ENCODE measurements at places on chromosomes 6 and 20. TPM values are rescaled to one million over a fixed set of nuclear protein-coding genes. Genes with fewer than 3 reads are reported as not detected.

TGM2 gene
- total RNA-seq, result 7.1 TPM

- no peak for DNase-seq
Observed at GRCh38 chr6:11767458-11767857, 11.1 kb downstream of the ADTRP start.

DNA sequence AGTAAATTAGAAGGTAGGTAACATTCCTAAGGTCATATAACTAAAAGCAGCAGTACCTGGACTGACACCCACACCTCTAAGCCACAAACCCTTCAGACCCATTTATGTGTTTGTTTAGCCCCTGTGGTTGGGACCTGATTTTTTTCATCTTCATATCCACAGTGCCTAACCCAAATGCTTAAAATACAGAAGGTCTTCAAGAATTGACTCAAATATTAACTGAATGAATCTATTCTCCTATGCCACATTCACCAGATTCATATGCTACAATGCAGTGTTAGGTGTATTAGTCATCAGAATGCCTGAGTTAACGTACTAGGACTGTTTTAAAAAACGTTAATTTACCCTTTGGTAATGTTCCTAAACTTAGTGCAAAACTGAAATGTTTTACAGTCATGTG is 124.8 kb downstream of the AHI1 start:
- no peak for DNase-seq

CRISP2 gene
- 0.23 TPM for total RNA-seq

GRCh38 chr20:53037621-53038020 is 65.5 kb downstream of the TSHZ2 start:
- no peak for DNase-seq

PLN gene
- total RNA-seq, result 0.60 TPM

- DNase-seq, result no peak
Observed at GRCh38 chr6:26477426-26477825, 19.7 kb downstream of the BTN2A1 start.

GRCh38 chr6:4170297-4170696 is 34.9 kb upstream of the ECI2 start:
- DNase-seq, result no peak

DNA sequence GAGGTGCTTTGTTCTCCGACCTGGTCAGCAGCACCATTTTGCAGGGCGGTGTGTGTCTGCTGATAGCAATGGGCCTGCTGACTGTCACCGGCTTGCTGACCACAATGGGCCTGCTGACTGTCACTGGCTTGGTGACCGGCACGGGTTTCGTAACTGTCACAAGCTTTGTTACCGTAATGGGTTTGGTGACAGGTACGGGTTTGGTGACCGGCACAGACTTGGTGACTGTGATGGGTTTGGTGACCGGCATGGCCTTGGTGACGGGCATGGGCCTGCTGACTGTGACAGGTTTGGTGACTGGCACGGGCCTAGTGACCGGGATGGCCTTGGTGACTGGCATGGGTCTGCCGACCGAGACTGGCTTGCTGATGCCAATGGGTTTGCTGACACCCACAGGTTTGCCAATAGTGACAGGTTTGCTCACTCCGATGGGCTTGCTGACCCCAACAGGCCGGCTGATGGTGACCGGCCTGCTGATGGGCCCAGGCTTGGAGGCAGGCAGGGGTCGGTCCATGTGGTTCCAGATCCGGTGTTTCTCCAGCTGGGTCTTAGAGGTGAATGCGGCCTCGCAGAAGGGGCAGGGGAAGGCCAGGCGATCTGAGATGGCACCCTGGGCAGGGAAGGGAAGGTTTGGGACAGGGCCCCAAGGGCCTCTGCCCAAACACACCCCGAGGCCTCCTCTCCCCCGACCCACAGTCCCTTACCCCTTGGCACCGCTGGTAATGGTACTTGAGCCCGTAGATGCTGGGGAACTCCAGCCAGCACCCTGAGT is 3.4 kb downstream of the ZNF512B start:
- no peak for DNase-seq

SAPCD1 gene
- total RNA-seq, result 2.8 TPM

MYH7B gene
- not detected for total RNA-seq

GLP1R gene
- not detected for total RNA-seq

- DNase-seq, result no peak
Observed at GRCh38 chr6:34772940-34773339, 15.6 kb downstream of the SNRPC start.

DNA sequence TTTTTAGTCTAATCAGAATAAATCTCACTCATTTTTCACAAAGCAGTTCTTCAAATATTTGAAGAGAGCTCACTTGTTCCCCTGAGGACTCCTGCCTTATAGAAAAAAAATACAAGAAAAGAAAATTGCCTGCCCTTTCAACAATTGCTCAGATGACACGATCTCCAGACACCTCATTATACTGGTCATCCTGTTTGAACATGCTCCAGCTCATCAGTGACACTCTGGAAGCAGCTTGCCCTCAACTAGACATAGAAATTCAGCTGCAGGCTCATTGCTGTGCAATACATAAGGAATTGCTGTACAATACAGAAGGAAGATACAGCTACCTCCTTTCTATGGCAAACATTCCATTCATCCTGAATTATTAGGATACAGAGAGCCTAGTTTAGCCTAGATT is 73.1 kb downstream of the OPN5 start:
- DNase-seq, result no peak

GRCh38 chr20:18705910-18706309 is 107.7 kb upstream of the SCP2D1 start:
- DNase-seq, result no peak

- DNase-seq, result no peak
Observed at GRCh38 chr20:6104493-6105188, 18.2 kb downstream of the FERMT1 start.

DNA sequence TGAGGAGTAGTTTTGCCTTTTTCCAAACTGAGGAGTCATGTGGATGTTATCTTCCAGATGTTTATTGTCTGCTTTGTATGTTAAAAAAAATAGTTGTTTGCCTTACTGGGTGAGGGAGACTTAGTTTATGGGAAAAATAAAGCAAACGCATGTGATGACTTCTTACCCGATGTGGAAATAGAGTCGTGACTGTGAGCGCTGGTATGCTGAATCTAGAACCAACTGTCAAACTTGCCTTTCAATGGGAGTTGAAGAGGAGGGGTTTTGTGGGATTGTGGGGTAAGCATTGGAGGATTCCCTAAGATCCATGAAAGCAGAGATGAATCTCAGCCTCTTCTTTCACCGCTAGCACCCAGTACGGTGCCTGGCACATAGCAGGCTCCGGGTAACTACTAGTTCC is 5.3 kb downstream of the DCBLD1 start:
- DNase-seq, result no peak

DNA sequence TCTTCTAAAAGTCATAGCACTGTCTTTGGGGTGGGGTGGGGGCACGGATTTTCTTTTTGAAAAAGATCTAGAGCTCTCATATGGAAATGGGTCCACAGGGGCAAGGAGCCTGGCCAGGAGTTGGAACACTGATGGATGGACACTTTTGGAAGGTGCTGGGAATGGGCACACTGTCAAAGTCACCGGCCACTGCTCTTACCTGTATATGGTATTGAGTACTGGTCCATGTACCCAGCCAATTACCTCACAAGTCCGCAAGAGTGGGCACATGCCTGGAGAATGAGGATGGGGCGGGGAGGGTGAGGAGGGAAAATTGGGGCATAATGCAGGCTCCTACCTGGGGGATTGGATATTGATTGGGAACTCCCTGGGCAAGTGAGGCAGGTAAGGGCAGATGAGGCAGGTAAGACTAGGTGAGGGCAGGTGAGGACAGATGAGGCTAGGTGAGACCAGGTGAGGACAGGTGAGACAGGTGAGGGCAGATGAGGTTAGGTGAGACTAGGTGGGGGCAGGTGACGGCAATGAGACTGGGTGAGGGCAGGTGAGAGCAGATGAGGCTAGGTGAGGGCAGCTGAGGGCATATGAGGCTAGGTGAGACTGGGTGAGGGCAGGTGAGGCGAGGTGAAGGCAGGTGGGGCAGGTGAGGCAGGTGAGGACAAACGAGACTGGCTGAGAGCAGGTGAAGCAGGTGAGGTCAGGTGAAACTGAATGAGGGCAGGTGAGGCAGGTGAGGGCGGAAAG is 167.9 kb downstream of the NRN1 start:
- no peak for DNase-seq

DNA sequence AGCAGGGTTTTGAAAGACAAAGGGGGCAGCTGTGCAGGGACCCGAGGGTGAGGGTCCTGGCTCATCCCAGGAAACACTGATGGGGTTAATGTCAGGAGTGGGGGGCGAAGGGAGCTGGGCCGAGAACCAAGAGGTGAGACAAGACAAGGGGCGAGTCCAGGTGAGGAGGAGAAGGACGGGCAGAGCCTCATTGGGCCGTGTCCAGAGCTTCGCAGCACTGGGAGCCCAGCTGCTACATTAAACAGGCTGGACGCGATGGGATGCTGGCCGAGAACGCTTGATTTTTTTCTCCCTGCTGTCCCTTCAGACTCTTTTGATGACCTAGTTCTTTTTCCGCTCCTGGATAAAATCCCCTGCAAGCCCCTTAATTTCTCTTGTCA is 172.8 kb upstream of the SNX9 start:
- DNase-seq, result no peak

DNA sequence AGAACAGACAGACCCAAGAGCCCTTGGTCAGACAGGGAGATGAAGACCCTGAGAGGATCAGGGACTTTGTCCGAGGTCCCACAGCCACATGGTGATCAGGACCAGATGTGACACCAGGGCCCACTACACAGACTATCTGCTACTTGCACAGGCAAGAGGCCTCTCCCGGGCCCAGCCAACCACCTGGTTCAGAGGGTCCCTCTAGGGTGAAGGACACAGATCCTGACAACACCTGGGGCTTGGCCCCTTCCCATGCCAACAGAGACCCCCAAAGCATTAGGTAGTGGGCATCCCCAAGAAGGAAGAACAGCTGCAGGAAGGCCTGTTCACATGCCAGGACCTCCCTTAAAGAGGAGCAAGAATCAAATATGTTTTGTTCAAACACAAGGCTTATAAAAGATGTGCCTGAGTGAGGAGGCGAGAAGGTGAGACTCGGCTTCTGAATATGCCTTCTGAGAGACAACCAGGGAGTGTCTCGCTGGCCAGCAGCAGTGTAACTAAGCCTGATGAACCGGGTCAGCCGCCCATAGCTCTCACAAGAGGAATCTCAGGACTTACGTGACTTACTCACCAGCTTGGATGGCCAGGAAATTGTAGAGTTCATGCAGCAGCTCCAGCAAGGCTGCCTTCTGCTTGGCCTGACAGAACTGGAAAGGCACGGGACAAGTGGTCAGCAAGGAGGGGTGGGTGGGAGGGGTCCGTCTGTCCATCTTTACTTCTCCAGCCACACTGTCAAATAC is 5.0 kb downstream of the LEMD2 start:
- no peak for DNase-seq

DNA sequence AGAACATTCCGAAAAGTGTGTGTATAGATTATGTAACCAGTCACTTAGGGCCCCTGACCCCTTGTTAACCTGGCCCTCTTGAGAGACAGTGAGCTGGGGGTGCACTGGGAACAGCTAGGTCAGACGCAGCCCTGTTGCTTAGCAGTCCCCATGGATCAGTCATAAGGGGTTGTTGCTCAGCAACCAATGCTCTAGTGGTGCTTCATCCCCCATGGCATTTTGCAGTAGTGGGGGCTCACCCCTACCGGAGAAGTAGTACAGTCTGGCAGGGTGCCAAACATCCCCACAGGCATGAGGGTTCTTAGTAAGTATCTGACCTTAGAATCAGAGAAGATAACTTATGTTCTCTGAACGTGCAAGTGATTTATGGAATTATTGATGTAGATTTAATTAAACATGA is 12.3 kb downstream of the PKIB start:
- no peak for DNase-seq

GRCh38 chr6:127538750-127539264 is 19.7 kb upstream of the MTCL3 start:
- no peak for DNase-seq

PMEPA1 gene
- 10.0 TPM for total RNA-seq

NINL gene
- 4.4 TPM for total RNA-seq

- no peak for DNase-seq
Observed at GRCh38 chr20:7627734-7628663, 312.3 kb downstream of the HAO1 start.

DNA sequence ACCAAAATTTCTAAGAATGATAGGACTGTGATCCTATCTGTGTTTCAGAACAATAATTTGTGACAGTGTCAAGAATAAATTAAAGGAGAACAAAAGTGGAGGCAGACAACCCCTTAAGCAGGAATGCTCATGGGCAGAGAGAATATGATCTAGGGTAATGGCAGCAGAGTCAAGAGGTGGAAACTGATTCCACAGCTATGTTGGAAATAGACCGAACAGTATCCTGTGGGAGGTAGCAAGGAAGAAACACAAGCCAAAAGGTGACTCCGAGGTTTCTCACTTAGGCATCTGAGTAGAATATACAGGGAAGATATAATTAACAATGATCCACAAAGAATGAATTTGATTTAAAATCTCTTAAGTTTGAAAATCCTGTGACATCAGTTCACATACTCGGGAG is 100.5 kb downstream of the NRSN1 start:
- DNase-seq, result no peak

DNA sequence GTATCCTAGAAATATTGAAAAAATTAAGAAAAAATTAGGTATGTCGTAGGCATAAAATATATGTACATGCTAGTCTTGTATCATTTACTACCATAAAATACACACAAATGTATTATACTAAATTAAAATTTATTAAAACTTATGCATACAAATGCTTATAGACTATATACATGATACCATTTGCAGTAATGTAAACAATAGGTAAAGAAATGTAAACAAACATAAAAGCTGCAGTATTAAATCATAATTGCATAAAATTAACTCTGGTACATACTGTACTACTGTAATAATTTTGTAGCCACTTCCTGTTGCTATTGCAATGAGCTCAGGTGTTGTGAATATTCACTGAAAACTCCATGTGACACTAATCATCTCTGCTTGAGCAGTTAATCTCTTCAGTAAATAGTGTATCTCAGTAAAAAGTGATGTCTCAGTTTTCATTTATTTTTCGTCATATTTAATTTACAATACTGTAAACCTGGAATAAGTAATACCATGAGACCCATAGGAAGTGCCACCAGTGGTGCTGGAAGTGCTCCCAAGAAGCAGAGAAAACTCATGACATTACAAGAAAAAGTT is 29.3 kb downstream of the RALGAPB start:
- DNase-seq, result no peak

DNA sequence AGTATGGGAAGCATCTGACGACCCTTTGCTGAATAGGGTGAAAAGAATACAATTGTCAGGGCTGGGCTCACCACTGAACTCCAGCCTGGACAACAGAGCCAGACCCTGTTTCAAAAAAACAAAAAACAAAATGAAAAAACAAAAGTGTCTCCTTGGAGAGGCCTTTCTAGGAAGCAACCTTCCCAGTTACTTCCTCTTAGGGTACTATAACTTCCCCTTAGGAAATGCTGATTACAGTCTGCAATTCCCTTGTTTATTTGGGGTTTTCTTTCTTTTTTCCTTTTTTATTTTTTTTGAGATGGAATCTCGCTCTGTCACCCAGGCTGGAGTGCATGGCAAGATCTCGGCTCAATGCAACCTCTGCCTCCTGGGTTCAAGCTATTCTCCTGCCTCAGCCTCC is 20.5 kb upstream of the TTPAL start:
- no peak for DNase-seq

ENPP5 gene
- 0.89 TPM for total RNA-seq

All from H4 (cell line).